Daoy (cell line): ENCODE measurements at places on chromosomes 5 and 9. TPM values are rescaled to one million over a fixed set of nuclear protein-coding genes. Genes with fewer than 3 reads are reported as not detected.

ANKRD31 gene
- 0.11 TPM in 1 of 2 replicates, not detected in the other for total RNA-seq

DBH gene
- not detected in 2 replicates for total RNA-seq

PRDM12 gene
- total RNA-seq, result not detected in 2 replicates

DNA sequence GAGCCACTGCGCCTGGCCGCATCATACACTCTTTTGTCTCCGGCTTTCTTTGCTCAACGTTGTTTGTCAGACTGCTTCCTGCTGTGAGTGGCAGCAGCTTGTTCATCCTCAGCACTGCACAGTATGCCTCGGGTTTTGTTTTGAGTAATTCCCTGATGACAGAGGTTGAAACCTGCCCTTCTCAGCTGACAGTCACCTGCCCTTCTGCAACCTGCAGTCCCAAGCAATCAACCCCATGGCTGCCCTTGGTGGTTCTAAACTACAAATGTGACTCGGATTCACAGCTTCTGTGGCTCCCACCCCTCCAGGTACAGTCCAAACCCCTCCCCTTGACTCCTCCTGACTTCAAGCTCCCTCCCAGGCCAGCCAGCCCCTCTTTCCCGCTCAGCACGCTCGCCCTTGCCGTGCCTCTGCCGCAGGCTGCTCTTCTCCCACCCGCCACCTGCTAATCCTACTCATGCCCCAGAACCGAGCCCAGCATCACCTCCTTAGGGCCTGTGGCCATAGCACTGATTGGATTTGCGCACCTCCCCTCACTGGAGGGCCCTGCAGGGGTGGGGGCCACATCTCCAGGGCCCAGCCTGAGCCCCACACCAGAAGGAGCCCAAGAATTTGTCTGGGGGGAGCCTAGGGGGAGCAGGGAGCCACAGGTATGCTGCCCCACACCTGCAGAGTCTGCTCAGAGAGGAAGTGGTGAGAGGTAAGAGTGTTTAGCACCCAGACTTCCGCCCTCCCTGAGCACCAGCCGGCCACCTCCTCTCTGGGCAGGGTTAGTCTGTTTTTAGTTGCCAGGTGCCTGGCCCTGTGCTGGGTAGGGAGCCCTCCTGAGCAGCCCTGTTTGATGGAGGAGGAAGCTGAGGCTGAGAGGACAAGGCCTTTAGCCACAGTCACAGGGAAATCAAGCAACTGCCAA is 10.1 kb downstream of the EEIG1 start:
- DNase-seq, result no peak

GRCh38 chr5:151023651-151024050 is 3.3 kb downstream of the GPX3 start:
- peak; percentile 87 for DNase-seq

- peak; percentile 76 for DNase-seq
These were observed 127.9 kb upstream of the PALM2AKAP2 start for GRCh38 chr9:109652112-109652511.

- no peak for DNase-seq
These were observed 5.9 kb downstream of the ZDHHC12 start for GRCh38 chr9:128718047-128718446.

DNA sequence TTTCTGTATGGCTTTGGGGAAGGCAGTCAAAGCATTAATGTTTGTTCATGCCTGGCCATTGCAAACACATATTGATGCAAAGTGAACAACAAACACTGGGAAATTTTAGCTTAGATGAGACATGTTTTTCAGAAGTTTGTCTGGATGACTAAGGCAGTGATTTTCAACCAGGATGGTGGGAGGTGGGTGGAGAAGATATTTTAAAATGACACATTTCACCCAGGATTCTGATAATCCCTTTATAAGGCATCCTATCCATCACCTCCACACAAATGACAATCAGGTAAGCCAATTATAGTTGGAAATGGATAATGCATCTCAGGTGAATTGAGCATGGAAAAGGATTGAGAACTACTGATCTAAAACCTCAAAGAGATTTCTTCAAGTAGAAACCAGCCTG is 57.4 kb upstream of the SV2C start:
- DNase-seq, result no peak

- no peak for DNase-seq
These were observed 95.1 kb upstream of the CCNG1 start for GRCh38 chr5:163342306-163342705.

DNA sequence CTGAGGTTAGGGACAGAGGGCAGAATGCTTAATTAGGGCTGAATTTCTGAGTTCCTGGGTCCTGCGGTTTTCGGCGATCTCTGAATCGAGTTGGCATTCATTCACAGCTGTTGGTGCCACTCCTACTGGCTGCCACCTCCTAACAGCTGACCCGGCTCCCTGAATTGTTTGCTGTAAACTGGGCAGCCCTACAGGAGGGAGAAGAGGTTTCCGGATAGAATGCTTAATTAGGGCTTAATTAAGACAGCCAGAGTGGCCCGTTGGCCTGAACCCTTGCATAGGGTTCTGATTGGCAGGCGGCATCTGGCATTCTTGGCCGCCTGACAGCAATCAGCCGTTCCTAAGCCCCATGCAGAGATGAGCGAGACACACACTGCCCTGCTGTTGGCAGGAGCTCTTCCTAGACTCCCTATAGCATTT is 25.7 kb downstream of the FRMPD1 start:
- DNase-seq, result peak; percentile 41

DNA sequence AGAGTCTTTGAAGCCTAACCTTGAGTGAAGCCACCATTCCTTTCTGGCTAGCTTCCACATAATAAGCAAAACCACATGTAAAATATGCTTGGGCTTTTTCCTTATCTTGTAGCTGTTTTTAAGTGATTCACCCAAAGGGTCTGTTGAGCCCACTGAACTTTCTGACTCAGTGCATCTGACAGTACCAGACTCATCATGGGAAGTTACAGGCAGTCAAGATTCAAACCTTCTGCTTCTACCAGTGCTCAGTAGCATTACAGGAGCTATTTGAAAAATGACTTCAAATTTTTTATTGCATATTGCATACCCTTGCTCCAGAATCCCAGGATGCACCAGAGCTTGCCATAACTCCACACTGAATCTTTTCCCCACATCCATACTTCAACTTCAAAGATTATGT is 87.5 kb upstream of the PTPRD start:
- no peak for DNase-seq

- no peak for DNase-seq
These were observed 38.8 kb downstream of the INSYN2B start for GRCh38 chr5:169941542-169941941.

DNA sequence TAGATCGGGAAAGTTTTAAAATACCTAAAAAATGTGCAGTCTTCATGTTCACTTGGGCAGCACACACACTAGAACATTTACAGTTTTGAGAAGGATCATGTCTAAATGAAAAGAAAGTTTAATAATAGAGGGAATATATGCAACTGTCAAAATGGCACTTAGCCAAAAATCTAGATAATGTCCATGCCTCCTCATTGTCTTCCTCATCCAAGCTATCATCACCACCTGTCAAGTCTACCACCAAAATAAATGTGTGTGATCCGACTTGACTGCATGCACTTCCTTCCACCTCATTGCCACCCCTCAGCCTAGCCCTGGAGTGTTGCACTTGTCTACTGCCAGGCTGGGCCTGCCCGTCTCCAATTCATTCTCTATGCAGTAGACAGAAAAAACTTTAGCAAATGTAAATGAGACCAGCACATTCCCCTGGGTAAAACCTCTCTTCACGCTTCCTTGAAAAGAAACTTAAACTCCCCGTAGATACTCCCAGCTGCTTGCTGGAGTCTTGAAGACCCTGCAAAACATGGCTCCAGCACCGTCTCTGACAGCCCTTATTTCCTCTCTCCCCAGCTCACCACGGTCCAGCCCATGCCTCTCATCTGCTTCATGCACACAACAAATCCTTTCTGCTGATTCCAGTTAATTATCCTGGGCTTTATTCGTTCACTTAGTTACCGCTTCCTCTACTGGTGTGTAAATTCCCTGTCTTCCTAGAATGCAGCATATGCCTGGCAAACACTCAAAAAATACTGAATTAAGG is 66.9 kb downstream of the FANCC start:
- no peak for DNase-seq

DNA sequence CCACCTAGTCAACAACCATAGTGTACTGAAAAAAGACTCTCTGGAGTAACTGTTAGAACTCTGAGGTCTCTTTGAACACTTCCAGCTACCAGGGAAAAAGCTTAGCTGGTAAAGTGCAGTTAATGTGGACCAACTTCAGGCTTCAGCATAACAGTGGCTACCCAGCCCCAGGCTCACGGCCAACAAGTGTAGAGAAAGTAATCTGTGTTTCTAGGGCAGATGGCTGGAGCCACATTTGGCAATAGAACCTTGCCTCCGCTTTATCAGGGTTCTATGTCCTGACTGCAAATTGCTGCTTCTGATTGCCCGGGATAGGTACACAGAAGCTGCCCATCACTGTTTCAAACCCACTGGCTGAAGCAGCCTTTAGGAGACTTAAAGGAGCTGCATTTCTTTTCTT is 76.0 kb upstream of the SIMC1 start:
- no peak for DNase-seq

- peak; percentile 69 for DNase-seq
These were observed 49.9 kb upstream of the GARNL3 start for GRCh38 chr9:127214421-127215267.

DNA sequence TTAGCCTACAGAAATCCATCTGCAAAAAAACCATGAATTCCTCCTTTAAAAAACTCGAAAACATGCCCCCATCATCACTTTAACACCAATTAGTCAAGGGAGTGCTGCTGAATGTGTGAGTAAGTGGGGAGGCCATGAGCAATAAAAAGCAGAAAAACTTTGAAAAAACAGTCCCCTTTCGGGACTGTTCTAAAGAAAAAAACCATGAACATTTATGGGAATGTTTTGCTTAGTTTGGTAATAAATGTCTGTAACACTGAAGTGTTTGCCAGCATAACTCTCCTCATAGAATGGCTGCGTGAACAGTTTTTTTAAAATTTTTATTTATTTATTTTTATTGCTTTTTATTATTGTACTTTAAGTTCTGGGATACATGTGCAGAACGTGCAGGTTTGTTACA is 99.4 kb upstream of the TARS1 start:
- DNase-seq, result no peak

- DNase-seq, result no peak
These were observed 19.9 kb upstream of the WNK2 start for GRCh38 chr9:93164085-93164484.

DNA sequence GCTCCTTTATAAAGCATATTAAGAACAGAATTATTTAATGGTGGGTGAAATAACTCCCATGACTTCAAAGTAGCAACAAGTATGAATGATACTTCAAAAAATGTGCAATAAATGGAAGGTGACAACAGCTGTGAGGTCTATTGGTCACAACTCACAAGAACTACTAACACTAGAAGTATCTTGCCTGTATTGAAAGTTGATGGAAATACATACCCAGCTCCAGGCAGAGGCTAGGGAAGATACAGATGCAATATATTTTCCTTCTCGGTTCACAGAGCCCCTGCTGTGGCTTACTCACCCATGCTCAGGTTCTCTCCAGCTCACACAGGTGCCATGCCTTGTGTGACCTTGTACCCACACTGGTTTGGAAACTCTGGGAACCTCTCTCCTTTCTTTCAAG is 133.8 kb downstream of the LIFR start:
- no peak for DNase-seq

DNA sequence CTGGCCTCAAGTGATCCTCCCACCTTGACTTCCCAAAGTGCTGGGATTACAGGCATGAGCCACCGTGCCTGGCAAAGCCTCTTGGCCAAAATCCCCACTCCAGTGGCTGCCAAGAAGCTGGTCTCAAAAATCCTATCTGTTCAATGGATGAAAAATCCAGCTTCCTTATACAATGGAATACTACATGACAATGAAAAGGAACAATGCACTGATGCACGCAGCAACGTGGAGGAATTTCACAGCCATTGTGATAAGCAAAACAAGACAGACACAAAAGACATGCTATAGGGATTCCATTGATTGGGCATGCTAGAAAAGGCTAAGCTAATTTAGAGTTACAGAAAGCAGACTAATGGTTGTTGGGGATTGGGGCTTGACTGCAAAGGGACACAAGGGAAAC is 13.1 kb upstream of the SFXN1 start:
- DNase-seq, result no peak

DNA sequence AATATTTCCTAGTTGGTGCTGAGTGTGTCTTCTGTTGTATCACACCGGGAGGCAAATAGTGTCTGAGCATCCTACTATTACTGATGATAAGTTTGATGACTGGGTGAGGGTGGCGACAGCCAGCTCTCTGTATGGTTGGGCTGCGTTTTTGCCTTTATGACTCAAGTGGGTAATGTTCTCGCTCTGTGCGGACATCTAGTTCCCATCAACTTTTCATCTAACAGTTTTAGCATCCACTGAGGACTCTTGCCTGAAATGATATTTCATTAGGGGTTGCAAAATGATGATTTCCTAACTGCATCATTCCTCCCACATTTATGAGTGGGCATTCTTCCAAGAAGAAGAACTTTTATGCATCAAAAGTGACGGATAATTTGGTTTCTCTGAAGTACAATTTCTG is 26.5 kb downstream of the HMCN2 start:
- DNase-seq, result no peak

DNA sequence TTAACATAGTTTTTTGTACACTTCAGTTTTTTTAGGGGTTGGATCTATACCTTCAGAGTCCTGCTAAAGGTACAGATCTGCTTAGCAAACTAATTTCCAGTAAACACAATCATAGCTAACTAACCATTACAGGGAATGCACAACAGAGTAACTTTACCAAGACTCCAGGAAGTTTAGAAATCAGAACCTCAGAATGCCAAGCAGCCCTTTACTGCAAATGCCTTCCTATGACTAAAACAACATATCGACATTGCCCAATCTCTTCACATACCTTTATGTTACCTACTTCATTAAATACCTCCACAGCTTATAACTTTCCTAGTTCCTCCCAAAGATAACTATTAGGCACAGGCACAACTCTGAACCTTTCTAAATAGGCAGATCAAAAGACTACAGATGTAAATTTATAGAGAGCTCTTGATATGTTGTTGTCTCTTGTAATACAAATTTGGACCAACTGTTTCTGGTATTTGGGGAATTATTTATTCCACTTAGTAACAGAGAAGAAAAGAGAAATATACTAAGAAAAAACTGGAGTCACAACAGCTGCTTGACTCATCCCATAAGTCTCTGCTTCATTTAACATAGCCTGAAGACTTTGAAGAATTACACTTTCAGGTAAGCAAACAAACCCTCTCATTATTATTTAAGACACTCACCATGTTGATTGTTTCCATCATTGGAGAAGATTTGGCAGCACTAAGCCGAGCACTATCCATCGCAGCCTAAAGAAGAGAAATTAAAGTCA is 46.0 kb upstream of the OR2K2 start:
- no peak for DNase-seq

GRCh38 chr9:129552064-129552463 is 68.8 kb downstream of the C9orf50 start:
- no peak for DNase-seq
